ENCODE measurements at places on chromosomes 4 and X.

GRCh38 chrX:154430479-154430878, 2.0 kb downstream of the ATP6AP1 start:
- no peak for DNase-seq

DNA sequence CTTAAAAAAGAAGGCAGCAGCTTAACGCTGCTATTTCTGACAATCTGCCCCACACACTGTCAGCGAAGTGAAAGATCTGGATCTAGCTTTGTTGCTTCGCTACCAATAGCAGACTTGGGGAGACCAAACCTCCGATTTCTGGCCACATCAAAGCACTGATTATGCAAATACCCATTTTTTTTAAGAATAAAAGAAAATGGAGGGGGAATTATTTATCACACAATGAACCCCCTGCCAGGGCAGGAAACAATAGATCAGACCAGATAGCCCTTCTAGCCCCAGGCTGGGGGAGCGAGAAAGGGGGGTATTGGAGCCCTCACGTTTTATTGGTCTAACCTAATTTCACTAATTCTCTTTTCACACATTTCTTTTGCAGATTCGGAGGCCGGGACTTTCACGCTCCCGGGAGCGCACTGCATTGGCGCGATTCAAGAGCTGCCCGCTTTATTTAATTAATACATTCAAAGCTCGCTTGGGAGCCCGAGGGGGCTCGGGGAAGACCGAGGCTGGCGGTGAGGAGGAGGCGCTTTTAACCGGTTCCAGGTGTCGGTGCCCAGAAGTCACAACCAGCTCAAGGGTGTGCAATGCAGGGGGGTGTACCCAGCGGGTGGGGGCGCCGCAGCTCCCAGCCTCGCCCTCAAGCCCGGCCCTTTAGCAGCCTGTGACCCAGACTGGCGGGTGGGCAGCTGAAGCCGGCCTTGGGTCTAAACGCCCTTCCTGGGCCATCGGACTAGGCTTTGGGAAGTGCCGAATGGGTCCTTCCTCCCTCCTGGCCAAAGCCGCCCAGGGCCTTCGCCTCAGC, 5.5 kb downstream of the NEUROG2 start:
- peak; percentile 5 for DNase-seq

GRCh38 chr4:60611762-60612496, 588.2 kb upstream of the ADGRL3 start:
- DNase-seq = no peak

DNA sequence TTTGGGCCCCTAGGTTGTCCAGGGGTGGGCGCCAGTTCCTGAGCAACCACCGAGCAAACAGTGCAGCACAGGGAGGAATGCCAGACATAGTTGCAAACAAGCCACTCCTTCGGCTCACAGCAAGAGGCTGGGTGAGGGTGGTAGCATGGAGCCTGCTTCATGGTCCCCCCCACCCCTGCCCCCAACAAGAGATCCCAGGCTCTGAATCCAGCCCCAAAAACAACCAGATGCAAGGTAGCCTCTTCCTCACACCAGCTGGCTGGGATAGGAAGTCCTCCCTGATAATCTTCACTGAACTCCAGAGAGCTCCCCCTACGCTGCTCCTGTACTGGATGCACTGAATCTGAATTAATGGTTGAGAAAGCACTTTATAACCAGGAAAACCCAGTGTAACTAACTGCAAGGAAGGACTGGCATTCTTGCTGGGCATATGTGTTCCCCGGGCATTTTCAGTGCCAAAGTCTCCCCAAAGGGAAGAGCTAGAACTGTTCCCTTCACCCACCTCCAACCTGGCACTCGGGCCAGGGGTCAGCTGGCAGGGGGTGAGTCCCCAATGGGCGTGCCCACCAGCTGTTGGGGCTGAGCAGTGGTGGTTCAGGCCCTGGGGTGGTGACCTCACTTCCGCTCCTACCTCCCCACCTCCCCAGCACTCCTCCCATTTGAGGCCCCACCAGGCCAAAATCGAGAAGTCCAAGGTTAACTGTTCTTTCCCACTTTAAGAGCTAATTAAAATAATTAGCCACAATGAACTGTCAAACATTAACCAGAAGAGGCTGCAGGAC, 1.5 kb downstream of the ELF4 start:
- DNase-seq = peak; percentile 12

DNA sequence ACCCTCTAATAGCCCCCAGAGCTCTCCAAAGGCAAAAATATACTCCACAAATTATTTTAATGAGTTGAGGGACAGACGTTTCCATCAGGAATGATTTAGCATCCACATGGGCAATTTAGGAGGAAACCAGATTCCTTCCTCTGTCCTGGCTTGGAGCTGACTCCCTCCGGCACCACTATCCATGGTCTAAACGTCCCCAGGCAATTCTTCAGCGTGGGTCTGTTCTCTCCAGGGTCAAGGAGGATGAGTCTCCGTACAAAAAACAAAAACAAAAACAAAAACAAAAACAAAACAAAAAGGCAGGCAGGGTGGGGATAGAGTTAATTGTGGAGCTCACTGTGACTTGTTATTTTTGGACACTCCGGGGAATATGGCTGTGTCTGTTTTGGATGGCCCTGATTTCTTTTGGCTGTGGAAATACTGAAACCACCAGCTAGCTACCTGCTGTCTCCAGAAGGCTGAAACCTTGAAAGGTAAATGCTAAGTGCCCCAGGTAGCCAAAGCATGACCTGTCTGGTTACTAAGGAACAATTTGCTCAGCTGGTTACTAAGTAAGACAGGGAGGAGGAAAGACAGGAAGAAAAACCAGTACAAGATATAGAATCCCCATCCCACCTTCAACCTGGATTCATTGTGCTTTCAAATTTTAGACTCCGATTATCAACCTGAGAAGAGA, 419.1 kb upstream of the LCORL start:
- no peak for DNase-seq

DNA sequence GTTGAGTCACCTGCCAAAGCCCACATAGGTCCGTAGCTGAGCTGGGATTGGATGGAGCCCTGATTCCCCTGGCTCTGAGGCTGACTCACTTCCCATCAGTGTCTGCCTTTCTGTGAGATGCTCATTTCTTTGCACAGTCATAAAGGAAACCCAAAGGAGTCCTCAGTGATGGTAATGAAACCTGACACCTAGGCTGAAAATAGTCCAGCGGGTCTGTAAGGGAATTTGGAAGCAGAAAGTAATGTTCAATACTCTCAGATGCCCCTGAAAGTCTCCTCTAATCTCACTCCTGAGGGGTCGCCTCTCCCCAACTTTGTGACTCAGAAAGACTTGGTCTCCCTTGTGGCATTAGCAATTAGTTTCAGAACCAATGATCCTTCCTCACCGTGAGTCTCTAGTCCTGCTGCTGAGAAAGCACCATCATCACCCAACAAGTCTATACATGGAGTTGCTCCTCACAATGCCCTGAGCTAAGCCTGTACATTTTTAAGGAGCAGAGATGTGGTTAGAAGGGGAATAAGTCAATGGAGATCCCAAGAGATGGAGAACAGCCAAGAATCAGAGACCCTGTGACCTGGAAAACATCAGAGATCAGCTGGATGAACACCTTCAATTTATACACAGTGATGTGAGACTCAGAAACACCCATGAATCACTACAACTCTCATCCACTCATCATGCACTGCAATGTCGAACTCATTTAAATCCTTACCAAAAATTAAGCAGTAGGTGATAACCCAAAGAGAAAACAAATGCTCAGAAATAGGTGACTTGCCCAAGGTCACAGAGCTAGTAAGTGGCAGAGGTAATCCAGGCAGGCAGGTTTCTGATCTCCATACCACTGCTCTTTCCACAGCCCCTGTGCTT, 219.0 kb upstream of the CPEB2 start:
- no peak for DNase-seq

- no peak for DNase-seq
Observed at GRCh38 chr4:4504783-4505182, 37.1 kb downstream of the STX18 start.

DNA sequence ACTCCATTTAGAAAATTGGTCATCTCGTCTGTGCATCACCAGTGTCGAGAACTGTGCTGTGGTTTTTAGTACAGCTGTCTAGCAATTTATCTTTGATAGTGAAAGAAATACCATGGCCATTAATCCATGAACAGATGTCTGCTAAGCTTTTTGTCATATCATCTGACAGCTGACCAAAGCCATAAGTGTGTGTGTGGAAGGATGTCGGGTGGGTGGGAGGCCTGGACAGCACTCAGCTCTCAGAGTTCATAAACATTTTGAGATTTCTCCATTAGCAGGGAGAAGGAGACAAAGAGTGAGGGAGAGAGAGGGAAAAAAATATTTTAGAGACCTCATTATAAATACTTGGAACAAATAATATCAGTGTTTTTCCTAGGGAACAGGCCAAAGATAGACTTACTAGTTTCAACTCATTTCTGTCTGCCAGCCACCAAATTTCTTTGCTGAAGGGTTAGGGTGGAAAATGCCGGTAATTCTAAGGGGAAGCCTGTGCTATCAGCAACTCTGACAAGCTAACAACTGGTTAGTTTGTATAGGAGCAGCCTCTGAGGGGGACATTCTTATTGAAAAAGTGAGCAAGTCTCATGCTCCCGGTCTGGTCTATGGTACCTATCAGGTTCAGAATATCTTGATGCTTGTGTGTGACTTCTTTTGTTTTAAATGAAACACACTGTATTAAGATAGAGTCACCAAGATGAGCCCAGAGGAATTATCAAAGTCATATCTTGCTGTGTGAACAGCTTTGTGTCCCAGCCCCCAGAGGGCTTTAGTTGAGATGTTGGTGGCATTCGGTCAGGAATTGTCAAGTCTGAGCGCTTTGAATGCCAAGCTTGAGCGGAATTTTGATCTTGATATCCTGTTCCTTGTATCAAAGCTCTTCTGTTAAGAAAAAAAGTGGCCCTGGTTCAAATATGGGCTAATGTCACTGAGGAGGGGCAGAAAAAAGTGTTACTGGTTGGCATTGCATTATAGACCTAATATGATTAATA, 41.9 kb upstream of the PDLIM3 start:
- DNase-seq = no peak

GRCh38 chrX:36913551-36913950, 94.6 kb upstream of the FAM47C start:
- no peak for DNase-seq

- no peak for DNase-seq
Observed at GRCh38 chrX:69080855-69081465, 84.3 kb downstream of the PJA1 start.

GRCh38 chrX:22912616-22913015, 87.1 kb upstream of the DDX53 start:
- no peak for DNase-seq

- no peak for DNase-seq
Observed at GRCh38 chr4:142440093-142440492, 406.0 kb downstream of the INPP4B start.

DNA sequence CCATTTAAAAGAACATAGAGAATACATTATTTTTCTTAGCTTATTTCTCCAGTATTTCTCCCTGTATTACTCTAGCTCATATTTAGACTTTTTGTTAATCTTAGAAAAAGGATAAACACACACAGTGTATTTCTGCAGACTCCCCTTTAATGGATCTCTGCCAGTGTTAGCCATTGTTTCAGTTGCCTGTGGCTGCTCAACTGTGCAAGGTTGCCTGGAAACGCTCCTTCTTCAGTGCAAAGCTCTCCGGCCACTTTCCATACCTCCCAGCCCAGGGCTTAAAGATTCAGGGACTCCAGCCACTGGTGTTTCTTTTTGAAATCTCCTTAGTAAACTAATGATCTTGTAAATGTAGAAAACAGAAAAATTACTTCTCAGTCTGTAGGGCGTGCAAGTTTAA, 104.9 kb downstream of the SLIT2 start:
- no peak for DNase-seq

DNA sequence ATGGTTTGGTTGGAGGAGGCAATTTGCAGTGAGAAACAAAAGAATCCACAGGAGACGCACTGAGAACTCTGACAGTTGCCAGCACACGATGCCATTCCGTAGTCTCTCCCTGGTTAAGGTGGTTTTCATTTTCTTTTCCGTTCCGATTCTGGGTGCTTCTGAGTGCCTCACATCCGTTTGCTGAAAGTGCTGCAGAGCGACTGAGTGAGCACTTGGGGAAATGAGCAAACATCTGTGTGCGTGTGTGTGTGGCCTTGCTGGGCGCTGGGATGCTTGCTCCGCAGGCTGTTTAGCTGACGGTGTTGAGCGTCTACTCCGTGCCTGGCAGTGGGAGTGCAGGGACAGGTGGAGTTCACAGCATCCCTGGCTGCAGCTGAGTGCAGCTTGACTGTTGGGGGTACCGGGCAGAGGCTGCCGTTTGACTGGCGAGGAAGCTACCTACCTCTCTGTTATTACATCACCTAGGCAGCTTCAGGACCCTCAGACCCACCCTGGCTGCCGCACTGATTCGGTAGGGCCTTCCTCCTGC, 49.3 kb downstream of the SORCS2 start:
- DNase-seq = no peak

GRCh38 chrX:39438603-39439602, 637.6 kb downstream of the MID1IP1 start:
- no peak for DNase-seq

DNA sequence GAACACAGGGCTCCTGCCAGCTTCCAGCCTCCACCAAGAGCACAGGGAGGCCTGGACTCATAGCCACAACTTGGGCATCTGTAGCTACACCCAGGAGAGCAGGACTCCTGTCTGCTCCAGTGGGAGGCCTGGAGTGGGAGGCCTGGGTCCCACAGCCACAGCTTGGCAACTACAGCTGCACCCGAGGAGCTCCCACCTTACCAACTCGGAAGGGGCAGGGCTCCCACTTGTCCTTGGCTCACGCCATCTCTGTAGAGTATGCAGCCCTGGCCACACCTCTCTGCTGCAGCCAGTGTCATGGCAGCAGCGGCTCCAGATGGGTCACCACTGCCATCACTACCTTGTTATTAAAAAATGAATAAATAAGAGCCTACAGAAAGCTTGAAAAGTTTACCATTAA, 45.5 kb downstream of the ARAP2 start:
- no peak for DNase-seq

- DNase-seq = no peak
Observed at GRCh38 chr4:61246034-61246433, 45.9 kb downstream of the ADGRL3 start.

DNA sequence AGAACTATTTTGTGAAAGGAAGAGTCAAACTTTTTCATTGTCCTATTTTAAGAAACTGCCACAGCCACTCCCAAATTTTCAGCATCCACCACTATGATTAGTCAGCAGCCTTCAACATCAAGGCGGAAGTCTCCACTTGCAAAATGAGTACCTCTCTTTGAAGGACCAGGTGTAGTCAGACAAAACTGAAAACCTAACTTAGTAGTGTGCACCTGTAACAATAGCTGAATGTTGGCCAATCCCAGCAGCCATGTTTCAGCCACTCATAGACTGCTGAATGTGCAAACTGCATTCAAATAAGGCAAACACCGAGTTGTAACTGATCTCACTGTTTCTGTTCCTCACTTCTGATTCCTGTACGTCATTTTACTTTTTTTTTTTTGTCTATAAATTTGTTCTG, 341.1 kb downstream of the IL15 start:
- no peak for DNase-seq

GRCh38 chr4:11182586-11183355, 245.9 kb downstream of the HS3ST1 start:
- DNase-seq = no peak

DNA sequence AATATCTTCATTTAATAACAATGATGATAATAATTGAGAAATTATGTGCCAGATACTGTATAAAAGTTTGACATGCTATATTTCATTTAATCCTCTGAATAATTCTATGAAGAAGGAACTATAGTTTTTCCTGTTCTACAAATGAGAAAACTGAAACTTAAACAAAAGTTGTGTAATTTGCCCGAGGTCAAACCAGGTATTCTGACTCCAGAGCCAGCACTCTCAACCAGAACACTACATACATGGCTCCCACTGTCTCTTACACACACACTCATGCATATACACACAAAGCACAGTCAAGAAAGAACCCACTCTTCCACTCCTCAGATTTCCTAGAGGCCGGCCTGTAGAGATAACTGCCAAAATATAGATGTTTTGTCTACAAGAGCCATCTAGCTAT, 374.0 kb upstream of the EMCN start:
- DNase-seq = no peak

Data from activated gamma-delta T cell (primary cell).